ENCODE measurements at places on chromosomes 2 and 18.

- no peak for DNase-seq
Observed at GRCh38 chr2:9836517-9836916, 6.8 kb upstream of the TAF1B start.

GRCh38 chr2:60861736-60862135, 19.6 kb upstream of the REL start:
- DNase-seq = no peak

- no peak for DNase-seq
Observed at GRCh38 chr2:202135091-202135874, 62.2 kb downstream of the KIAA2012 start.

DNA sequence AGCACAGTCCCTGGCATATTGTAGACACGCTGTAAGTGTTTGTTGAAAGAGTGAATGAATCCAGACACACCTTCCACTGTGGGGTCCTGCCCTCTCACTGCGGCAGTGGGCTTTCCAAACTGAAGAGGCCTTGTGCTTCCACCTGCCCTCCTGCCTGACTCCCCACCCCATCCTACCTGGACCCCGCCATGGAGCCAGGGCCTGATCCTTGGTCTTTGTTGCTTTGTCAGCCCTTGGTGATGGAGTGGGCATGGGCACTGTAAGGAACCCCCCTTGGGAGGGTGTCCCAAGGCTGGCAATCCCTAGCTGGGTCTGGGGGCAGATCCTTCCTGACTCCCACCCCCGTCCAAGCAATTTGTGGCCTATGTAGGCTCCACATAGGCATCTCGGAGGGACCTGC, 33.1 kb downstream of the KLHL29 start:
- DNase-seq = no peak

DNA sequence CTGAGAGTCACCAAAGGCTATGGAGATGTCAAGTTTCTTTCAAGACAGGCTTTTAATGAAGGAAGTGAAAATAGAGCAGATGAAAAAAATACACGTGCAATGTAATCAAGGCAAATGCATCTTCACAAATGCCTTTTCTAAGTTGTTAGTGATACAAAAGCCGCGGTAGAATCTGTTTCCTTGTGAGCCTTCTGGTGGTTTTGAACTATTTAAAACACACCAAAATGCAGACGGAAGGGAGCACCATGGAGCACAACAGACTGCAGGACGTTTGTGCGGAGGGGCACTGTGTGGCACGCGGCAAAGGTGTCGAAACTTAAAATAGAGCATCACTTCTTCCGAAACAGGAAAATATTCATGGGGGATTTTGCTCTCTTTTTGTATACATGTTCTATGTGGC, 65.0 kb upstream of the BOD1L2 start:
- DNase-seq = no peak

GRCh38 chr2:1041012-1041805, 90.6 kb downstream of the SNTG2 start:
- no peak for DNase-seq

GRCh38 chr2:27711804-27712203, 48.1 kb downstream of the SLC4A1AP start:
- no peak for DNase-seq

GRCh38 chr2:224933431-224933830, 108.8 kb downstream of the DOCK10 start:
- no peak for DNase-seq

DNA sequence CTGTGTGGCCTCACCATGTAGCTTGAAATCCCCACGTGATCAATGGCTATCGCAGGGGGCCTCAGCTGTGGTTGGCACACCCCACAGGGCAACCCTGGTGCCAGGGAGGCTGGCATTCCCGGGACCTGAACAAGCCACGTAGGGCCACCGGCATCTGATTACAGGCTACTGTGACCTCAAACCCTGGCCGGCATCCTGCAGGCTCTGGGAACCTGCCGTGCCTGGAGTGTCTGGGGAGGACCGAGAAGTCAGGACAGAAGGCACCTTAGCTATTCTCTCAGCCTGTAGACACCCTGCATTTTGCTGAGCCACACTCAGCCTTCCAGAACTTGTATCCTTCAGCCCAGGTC, 213.0 kb downstream of the GLI2 start:
- no peak for DNase-seq

DNA sequence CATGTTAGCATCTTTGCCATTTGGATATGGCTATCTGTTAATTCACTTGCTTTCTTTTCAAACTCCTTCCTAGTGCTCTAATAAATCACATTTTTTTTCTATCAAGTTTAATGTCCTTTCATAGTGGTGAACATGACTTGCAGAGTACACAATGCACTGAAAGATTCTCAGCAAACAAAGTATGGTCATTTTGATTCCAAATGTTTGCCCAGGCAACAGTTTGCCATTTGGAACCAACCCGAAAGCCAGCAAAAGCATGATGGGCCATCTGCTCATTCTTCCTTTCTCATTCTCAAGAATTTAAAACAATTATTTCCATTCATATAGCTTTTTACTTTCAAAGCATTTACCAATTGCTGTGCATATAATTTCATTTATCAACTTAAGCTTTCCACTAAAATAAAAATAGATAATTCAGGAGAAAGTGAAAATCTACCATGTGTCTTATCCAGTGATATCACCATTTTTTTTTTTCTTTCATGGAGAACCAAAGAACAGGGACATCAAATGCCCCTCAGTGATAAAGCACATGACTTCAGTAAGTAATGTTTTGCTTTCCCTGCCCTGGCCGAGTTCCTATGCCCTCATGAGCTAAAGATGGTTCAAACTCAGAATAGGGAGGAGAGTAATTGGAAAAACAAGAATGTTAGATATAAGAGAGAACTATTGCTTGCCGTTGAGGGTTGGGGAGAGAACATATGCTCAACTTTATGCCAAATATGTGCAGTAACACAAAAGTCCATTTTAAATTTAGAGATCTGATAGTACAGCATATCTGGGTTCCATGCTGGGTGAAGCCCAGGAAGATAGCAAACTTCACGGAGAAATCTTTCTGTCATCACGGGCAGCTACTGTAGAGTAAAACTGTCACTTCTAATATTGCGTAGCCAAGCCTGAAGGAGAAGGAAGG, 62.1 kb downstream of the HNMT start:
- no peak for DNase-seq

DNA sequence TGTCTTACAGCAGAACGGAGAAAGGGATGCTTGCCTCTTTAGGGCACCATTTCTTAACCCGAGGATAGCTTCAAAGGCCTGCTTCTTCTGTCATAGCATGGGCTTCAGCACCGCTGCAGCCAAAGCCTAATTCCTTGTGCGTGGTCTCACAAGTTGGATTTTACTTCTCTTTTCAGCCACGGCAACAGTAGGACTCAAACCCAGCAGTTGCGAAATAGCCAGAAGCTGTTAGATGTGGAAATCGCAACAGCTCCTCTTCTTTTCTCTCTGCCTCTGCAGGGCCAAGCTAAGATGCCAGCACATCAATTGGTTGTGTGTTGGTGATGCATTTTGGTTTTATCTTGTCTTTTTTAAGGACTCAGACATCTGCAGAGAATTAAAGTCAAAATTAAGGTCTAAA, 3.1 kb downstream of the NRXN1 start:
- no peak for DNase-seq

DNA sequence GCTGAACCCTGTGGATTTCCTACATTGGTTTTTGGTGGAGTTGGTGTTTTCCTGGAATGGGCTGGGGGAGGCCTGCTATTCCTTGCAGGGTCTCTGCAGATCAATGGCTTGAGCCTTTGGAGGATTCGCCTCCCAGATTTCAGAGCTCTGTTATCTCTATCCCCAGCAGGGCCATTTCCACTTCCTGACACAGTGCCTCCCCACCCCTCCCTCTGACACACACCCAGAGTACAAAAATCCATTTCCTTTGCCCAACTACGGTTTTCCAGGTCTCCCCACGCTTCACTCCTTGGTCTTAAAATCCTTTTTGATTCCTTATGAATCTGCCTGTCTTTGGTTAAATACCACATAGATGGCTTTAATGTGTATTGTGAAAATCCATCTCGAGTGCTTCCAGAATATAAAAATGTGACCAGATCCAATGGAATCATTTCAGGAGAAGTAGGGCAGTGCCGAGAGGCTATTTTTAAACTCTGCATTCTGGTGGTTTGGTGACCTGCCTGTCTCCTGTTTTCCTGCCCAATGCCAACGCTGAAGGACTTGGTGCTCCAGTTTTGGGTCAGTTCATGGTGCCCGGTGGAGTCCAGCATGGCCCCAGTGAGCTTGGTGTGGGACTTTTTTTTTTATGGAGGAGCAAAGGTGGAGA, 60.9 kb downstream of the ARL4C start:
- no peak for DNase-seq

DNA sequence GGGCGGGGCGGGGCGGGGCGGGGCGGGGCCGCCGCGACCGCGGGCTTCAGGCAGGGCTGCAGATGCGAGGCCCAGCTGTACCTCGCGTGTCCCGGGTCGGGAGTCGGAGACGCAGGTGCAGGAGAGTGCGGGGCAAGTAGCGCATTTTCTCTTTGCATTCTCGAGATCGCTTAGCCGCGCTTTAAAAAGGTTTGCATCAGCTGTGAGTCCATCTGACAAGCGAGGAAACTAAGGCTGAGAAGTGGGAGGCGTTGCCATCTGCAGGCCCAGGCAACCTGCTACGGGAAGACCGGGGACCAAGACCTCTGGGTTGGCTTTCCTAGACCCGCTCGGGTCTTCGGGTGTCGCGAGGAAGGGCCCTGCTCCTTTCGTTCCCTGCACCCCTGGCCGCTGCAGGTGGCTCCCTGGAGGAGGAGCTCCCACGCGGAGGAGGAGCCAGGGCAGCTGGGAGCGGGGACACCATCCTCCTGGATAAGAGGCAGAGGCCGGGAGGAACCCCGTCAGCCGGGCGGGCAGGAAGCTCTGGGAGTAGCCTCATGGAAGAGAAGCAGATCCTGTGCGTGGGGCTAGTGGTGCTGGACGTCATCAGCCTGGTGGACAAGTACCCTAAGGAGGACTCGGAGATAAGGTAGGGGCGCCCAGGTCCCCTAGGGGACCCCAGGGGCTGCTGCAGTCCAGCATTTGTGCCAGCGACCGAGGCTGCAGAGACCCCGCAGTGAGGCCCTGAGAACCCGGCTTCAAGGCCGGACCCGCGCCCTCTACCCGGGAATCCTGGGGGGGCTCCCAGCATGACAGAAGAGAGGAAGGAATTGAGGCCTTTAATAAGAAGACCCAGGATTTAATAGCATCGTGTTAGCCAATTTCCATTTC, at the start of gene KHK:
Gene KHK (plus strand): TSS at position 49 of the 870 bp plus-strand sequence. CDS start 488 bp downstream, at position 537.
- no peak for DNase-seq

DNA sequence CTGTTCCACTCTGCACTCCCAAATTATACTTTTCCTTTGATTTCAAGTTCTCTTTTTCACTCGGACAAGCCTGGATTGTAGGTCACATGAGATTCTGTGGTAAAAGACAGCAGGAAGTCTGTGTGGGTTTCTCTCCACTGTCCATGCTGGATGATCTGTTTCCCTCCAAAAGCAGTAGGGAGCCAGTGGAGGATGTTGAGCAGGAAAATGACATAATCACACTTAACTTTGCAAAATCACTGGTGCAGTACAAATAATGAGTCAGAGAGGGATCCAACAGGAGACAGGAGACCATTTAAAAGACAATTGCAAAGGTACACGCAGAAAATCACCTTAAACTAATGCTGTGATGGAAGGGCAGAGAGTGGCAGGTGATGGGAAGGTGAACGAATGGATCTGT, 301.3 kb downstream of the ZNF407 start:
- DNase-seq = no peak

DNA sequence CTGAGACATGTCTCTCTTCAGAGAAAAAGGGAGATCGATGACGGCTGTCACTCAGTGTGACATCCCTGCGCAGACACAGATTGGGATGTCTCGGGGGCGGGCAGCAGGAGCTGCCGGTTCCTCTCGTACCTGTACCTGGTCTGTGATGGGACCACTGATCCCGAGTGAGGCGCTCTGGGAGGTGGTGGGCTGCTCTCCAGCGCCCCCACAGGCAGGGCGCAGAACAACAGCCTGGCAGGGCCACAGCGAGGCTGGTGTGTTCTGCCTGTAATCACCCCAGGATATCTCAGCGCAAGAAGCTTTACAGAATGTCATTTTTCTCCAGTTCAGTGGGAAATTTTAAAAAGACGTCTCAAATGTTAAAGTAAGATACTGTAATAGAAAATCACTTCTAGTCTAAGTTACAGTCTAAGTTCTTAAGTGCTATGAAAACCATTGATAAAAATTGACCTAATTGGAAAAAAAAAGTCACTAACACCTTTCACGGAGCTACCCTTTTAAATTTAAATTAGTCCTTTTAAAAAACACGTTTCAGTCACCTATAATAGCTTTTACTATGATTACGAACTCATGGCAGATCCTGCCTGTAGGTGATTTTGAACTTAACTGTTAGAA, 189.8 kb downstream of the SNTG2 start:
- peak; percentile 81 for DNase-seq

DNA sequence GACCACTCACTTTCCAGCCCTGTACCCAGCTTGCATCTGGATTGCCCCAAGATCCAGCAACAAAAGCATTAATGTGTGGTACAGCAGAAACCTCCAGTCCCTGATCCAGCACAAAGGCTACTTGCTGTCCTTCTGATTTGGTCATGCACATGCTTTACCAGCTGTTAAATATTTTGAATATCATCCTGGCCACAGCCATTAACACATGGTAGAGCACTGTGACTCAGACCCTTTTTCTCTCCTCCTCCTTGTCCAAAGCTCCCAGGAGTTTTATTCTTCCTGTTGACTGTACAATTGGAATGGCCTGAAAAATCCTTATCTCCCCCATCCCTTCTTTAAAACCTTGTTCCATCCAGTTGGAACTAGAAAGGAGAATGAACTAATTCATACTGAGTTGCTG, 419.7 kb upstream of the TNP1 start:
- no peak for DNase-seq

DNA sequence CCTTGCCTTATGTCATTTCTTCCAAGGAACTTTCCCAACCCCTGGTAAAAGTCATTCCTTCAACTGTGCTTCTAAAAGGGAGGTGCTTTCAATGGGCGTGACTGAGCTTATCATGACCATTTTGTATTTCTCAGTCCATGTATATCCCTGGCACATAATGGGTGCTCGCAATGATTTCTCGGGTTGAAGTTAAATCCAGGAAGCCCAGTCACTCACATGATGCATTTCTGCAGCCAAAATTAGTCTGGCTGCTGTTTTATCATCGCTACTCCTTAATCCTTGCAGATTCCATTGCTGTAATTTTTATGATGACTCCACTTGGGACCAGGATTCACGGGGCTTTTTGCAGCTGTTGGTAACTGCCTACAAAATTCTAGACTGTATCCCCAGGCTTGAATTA, 25.9 kb upstream of the RFX8 start:
- no peak for DNase-seq

DNA sequence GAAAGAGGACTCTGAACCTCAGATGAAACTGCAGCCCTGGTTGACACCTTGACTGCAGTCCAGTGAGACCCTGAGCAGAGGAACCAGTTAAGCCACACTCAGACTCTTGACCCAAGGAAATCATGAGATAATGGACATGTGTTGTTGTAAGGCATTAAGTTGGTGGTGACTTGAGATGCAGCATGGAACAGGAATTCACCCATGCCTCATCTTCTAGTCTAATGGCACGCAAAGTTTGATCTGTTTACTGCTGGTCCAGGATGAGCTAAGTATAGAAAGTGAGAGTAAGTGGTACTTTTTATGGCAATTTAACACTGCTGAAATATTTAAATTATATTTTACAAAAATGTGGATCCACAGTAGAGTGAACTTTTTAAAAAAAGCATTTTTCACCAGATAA, 51.3 kb upstream of the LTBP1 start:
- DNase-seq = no peak

GRCh38 chr18:9854801-9855676, 30.7 kb upstream of the TXNDC2 start:
- DNase-seq = no peak

Data from activated effector memory CD4-positive, alpha-beta T cell treated with anti-CD3 and anti-CD28 coated beads, Interleukin-2, amount 50 U/mL, for 16 hours (primary cell).